ENCODE measurements at places on chromosomes 12 and 14. TPM values are rescaled to one million over a fixed set of nuclear protein-coding genes. Genes with fewer than 3 reads are reported as not detected.

GRCh38 chr14:68262567-68262966, 443.0 kb downstream of the RAD51B start:
- DNase-seq, result no peak

GRCh38 chr12:111035578-111036301, 115.4 kb upstream of the MYL2 start:
- DNase-seq, result no peak

DNA sequence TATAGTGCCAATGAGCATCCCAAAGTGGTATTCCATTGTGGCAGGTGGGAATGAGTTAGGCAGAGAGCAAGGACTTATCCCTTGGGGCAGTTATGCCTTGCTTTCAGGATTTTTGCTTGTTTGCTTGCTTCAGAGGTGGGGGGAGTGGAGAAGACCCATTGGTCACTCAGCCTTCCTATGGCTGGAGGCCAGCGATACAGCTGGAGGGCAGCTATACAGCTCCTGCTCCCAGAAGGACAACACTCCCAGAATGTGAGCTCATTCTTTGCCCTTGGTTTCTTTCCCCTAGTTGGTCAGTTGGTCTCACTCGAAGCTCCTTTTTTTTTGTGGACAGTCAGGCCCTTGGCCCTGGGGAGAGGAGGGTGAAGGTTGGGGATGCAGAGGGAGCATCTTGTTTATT, 14.5 kb downstream of the KRT83 start:
- no peak for DNase-seq

DNA sequence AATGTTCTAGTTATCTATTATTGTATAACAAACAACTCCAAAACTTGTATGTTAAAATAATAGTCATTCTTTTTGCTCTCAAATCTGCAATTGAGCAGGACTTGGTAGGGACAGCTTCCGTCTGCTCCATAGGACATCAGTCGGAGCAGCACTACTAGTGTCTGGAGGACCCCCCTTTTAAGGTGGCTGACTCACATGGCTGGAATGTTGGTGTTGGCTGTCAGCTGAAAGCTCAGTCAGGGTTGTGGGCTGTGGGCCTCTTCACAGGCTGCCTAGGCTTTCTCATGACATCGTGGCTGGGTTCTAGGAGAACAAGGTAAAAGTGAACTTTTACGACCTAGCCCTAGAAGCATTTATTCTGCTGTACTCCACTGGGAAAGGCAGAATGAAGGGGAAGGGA, 160.6 kb downstream of the ANO4 start:
- DNase-seq, result no peak

GRCh38 chr12:45644541-45644940, 85.0 kb upstream of the ARID2 start:
- no peak for DNase-seq

DNA sequence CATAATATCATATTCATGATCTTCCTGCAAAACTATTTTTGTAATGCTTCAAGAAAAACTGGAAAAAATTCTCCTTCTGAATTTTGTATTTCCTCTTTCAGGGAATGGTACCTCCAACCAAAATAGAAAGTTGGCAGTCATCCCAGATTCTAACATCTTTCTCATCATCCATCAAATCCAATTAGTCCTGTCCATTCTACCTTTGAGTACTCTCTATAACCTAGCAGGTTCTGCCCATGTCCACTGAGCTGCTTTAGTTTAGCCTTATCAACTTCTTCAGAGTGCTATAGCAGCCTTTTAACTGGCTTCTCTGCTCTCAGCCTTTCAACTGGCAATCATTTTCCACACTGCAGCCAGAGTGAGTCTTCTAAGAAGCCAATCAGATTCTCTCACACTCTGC, 236.2 kb downstream of the AKAP6 start:
- no peak for DNase-seq

- DNase-seq, result no peak
Measured at GRCh38 chr12:100398307-100398706, 41.4 kb downstream of the SLC17A8 start.

DNA sequence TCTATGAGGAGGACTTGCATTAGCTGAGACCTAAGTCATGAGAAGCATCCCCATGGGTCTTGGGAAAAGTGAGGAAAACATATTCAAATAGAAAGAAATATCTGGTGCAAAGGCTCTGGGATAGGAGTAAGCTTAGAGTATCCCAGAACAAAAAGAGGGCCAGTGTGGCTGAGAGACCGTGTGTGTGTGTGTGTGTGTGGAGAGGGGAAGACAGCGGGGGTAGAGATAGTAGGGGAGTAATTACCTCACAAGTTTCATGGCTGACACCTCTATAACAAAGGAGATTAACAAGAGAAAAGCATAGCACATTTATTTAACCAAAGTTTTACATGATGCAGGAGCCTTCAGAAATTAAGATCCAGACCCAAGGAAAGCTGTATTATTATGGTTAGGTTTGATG, 440.5 kb downstream of the RAD51B start:
- no peak for DNase-seq

GRCh38 chr12:92640691-92641090, 62.1 kb upstream of the PLEKHG7 start:
- DNase-seq, result no peak

GRCh38 chr14:50773632-50774541, 57.1 kb downstream of the NIN start:
- DNase-seq, result no peak

GRCh38 chr12:21220266-21220665, 89.3 kb downstream of the SLCO1B1 start:
- no peak for DNase-seq

GALNT9 gene
- not detected for total RNA-seq

STK38L gene
- total RNA-seq, result 75.6 TPM

AQP2 gene
- not detected for total RNA-seq

LMO3 gene
- 1.6 TPM for total RNA-seq

IAPP gene
- total RNA-seq, result not detected
